ENCODE measurements at places on chromosomes 16 and 17. TPM values are rescaled to one million over a fixed set of nuclear protein-coding genes. Genes with fewer than 3 reads are reported as not detected.

GRCh38 chr16:71788578-71788977 lies 20.1 kb downstream of the AP1G1 start:
- no peak for DNase-seq

- DNase-seq, result no peak
Measured at GRCh38 chr16:89437991-89438390, 52.4 kb downstream of the ANKRD11 start.

GRCh38 chr16:54568906-54569807 lies 282.6 kb upstream of the IRX3 start:
- peak; percentile 21 for DNase-seq

- no peak for DNase-seq
Measured at GRCh38 chr17:36705283-36705795, 104.0 kb downstream of the MRM1 start.

GRCh38 chr17:49352587-49353154 lies 9.4 kb downstream of the ZNF652 start:
- no peak for DNase-seq

- DNase-seq, result no peak
Measured at GRCh38 chr16:68503334-68503733, 35.8 kb upstream of the ZFP90 start.

GRCh38 chr16:3004319-3004718 lies 8.4 kb upstream of the CLDN9 start:
- no peak for DNase-seq

DNA sequence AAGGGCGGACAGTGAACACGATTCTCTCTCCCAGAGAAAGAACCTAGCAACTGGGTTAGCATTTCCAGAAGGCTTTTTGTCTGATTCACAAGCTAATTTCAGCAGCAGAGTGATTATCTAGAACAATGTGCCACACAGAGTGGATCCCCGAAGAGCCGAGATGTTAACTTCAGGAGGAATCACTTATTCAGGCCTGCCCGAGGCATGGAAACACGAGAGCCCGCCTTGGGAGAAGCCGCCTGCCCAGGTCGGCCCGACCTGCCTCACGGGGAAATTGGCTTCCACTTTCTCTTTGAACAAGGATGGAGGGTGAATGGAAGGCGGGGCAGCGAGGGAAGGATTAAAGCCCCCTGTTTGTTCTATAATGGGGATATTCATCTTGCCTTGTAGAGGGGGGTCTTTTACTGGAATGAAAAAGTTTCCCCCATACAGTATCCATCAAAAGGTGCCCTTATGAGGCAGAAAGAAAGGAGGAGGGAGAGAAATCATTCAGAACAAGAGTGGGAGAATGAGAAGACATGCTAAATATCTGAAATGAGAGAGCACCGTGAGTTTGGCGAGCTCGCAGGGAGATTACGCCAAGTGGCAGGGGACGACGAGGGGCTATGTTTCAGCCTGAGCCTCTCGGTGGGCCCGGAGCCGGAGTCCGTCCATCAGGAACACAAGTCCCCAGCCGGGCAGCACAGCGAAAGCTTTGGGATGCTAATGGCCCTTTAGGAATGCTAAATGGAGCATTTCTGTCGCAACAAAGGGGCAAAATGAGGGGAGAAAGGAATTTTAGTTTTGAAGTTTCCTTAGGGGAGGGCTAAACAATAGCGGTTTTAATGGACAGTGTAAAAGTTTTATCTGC lies 33.0 kb downstream of the NTN1 start:
- DNase-seq, result no peak

GRCh38 chr17:15341385-15341849 lies at the start of gene TEKT3:
Gene TEKT3, minus strand, starts transcription at chr17:15341597. Its CDS starts 10,012 bp downstream, at chr17:15331585.
- DNase-seq, result no peak

- no peak for DNase-seq
Measured at GRCh38 chr17:80663781-80664206, 119.2 kb downstream of the RPTOR start.

DNA sequence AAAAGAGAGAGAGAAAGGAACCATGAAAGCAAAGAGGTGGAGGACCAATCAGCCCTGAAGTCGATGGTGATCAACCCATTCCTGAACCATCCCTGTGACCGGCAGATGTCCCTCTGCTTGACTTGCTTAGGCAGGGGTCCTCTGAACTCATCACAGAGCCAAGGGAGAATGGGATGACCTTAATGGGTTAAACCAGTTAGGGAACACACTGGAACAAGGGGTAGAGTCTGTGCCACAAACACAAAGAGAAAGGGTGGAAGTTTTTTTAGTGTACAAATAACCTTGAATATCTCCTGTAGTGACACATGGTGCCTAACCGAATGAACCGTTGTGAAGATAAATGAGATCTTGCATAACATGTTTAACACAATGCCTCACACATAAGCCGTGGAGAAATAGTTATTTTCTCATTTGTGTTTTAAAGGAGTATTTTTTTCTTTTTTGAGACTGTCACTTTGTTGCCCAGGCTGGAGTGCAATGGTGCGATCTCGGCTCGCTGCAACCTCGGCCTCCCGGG lies 11.2 kb downstream of the NAA60 start:
- DNase-seq, result no peak

DNA sequence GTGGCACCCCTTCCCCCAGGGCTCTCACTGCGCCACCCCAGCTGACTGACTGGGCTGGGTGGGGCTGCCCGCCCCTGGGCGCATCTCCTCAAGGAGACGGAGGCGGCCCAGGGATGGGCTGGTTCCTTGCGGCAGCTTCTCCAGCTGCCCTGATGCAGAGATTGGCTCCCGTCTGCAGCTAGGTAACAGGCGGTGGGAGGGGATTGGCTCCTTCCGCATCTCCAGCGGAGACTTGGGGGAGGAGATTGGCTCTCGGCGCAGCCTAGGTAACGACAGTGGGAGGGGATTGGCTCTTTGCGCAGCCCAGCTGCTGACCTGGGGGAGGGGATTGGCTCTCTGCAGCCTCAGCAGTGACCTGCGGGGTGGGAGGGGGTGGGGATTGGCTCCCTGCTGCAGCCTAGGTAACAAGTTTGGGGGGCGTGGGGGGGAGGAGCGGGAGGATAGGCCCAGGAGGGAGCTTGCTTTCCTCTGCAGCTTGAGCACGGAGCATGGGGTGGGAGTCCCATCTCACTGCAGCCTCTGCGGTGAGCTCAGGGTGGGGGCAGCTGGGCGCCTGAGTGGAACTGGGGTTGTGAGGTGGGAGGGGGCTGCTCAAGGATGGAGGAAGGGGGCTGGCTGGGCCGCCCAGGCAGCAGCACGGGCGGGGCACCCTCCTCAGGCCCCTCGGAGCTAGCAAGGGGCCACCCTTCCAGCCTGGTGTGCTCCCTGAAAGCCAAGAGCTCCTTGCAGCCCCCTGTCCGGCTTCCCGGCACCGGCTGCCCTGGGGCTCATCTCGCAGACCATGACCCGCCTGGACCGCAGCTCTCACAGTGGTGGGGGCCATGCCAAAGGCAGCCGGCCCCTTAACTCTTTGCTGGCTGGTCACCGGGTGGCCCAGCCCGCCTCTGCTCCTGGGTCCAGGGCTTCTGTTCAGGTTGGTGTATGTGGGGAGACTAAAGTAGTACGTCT lies 6.4 kb downstream of the NFE2L1 start:
- no peak for DNase-seq

GRCh38 chr16:84740596-84741116 lies 40.9 kb downstream of the USP10 start:
- DNase-seq, result no peak

DNA sequence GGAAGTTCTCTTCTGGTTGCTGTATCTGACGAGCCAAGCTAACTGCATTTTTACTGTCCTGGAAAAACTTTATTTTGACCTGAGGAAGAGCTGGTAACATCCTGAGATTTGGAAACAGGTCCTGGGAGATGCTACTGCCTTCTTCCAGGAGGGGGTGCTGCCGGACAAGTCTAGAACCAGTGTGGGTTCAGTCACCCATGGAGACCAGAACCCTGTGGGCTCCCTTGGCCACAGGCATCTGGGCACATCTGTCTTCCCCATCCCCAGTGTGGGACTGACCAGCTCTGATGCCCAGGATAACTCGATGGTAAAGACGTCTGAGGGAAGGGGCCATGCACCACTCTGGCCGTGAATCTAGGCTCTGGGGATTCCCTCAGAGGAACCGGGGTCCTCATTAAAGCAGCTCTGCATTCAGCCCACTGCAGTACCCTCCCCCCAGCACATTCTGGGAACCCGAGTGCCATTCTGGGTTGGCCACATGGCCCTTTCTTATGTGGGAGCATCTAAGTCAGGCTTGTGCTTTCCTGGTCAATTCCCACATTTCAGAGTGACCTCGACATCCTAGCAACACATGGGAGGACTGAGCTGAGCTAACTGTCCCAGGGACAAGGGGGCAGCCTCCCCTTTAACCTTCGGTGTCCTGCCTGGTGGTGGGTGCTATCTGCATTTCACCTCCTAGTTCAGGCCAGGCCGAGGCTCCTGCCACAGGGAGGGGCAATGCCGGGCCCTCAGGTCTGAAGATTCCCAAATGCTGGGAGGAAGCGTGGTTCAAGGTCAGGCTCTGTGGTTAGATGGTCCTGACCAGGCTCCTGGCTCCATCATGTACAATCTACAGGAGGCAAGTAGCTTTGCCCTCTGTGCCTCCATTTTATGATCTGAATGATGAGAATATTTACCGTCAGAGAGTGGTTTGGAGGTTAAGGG lies 6.4 kb downstream of the C16orf86 start:
- DNase-seq, result peak; percentile 70

DNA sequence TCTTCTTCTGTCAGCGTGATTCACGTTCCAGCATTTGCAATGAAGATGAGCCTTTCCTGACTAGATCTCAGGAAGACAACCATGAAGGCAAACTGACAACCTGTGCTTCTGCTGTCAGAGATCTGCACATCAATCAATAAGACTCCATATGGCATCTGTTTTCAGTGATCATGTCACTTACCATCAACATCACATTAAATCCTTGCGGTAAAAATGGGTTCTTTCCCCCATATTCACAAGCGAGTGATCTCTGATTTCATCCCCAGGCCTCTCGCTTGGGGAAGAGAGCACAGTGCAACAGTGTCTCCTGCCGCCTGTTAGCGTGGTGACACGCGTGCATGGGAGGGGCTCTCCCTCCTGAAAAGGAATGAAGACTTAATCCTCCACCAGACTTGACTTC lies 11.1 kb downstream of the NACA2 start:
- DNase-seq, result peak; percentile 64

The GNG13 gene
- not detected for total RNA-seq

The CFAP97D1 gene
- not detected for total RNA-seq

The PLK1 gene
- 62.4 TPM for total RNA-seq

The KRTAP4-1 gene
- not detected for total RNA-seq

The C16orf74 gene
- total RNA-seq, result 0.84 TPM

The AKAP10 gene
- total RNA-seq, result 67.1 TPM

The NLRC3 gene
- total RNA-seq, result 0.05 TPM

The CRYBA1 gene
- not detected for total RNA-seq

The ELAC2 gene
- total RNA-seq, result 187 TPM

Data from SJCRH30 (cell line).